Activated CD4-positive, alpha-beta T cell treated with anti-CD3 and anti-CD28 coated beads for 1 hour (primary cell): ENCODE measurements at places on chromosomes 2 and 18.

DNA sequence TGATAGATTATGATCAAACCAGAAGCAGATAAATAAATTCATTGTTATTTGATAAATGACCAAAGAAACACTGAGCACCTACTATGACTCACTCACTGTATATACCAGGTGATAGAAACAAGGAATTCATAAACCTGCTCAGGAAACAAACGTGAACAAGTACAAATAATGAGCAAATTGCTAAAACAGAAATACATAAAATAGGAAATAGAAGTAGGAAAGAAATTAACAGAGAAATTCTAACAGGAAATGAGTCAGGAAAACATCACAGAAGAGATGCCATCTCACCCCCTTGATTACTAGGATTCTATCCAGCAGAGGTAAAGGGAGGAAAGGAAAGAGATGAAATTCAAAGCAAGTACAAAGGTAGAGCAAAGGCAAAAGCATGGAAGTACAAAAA, 31.3 kb downstream of the EXOC6B start:
- no peak for DNase-seq

DNA sequence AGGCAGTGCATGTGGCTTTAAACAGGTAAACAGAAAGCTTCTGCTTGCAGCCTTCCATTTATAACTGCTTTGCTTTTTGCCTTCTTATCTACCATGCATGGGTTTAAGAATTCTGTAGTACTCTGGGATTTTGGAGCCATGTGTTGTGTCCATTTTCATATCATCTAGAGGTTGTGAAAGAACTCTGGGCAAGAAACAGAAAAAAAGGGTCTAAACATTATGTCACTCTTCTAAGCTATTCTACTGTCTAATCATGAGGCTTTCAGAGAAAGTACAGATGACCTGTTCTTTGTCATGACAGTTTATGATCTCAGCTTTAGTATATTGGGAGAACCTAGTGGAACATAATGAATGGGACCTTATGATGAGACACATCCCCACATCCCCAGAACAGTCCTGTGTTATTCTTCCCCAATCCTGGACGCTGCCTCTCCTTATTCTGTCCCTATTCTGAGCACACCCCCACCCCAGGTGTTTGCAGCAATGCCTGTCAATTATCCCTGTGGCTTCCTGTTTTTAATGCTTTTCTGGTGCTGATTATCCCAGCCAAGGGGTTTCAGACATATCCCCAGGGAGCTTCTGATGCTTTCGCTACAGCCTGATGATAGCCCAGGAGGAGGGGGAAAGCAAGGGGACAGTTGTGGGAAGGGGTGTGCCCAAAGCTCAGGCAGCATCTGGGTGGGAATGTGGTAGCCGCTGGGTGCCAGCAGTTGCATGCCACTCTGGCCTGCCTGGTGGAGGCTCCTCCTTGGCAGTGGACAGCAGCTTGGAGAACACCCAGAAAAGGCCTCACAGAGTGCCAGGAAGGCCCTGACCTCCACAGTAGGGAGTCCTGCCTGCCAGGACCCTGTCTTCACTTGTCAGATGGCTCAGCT, 169.5 kb upstream of the MAP3K20 start:
- no peak for DNase-seq

- no peak for DNase-seq
These were observed 385.5 kb upstream of the HNRNPA3 start for GRCh38 chr2:176826984-176827668.

- no peak for DNase-seq
These were observed 179.6 kb downstream of the BARD1 start for GRCh38 chr2:214629875-214630274.

DNA sequence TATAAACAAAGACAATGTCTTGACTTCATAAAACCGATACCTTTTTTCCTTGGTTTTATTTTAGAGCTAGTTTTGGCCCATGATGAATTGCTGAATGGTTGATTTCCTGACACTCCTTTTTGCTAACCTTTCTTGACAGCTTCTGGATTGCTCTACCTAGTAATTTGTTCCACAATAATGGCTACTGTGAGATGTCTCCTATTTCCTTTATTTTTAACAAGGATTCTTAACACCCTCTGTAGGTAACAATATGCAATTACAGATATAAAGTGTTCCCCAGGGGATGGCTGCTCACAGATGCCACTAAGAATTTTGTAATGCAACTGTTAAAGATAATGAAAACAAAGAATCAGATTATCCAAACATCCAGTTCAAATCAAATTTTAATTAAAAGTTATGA, 100.8 kb upstream of the ATP5MC3 start:
- DNase-seq, result no peak

GRCh38 chr2:135252805-135253458, 200.8 kb downstream of the RAB3GAP1 start:
- no peak for DNase-seq

DNA sequence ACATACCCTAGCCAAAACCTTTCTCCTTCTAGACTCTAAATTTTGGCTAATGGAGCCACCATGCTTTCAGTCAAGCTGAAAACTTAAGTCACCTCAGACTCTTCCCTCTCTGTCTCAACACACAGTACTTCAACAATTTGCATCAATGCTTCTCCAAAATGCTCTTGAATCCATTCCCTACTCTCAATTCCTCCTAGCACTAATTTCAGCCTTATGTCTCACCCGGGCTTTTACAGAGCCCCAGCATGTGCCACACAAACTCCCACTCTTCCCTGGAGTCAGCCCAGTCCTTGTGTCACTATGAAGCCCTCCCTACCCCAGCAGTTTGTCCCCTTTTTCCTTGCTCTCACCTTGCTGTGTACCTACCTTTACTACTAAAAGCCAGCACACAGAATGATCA, 38.7 kb downstream of the AAK1 start:
- DNase-seq, result no peak

DNA sequence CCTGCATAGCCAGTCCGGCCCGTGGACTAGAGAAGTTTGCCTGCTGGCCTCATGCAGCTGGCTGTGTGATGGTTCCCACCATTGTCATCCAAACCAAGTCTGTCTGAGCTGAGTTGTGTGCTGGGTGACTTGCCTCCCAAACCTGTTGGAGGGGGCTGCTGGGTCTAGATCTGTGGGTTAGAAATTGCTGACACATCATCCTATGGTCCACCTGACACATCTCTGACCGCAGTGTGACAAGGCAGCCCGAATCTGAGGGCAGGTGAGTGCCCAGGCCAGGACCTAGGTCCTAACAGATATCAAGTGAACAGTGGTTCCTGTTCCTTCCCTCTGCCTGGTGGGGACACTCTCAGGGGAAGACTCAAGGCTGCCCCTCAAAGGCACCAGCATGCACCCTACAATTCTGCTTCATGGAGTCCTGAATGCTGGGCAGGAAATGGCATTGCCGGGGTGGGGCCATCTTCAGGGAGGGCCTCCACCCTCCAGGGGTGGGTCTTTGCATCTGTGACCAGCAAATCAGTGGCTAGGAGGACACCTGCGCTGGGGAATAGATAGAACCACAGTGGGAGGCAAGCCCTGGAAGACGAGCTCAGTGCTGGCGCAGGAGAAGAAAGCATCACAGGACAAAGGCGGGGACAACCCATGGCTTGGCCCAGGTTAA, 117.9 kb upstream of the ID2 start:
- DNase-seq, result no peak

GRCh38 chr2:227595797-227596196, 2.9 kb upstream of the SCYGR2 start:
- DNase-seq, result no peak

DNA sequence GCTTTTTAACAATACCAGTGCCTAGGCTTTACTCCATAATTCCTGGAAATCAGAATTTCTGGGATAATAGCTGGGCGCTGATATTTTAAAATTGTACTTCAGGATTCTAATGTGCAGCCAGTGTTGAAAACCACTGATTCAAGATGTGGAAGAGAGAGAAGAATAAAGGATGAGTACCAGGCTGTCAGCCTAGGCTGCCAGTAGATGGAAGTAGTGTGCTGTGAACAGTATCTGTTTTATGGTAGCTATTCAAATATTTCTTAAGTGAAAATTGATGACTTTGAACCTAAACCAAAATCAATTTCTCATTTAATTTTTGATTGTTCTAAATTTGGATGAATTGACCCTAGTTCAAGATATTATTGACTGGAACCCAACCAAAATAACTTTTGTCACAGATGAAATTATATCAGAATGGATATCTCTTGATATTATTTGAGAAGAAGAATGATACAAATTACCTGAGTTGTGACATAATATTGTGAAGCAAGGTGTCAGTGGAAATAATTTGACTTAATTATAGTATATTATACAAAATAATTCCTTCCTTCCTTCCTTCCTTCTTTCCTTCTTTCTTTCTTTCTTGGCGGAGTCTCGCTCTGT, 88.0 kb downstream of the COMMD1 start:
- DNase-seq, result no peak

- no peak for DNase-seq
These were observed 75.6 kb downstream of the DCDC2C start for GRCh38 chr2:3778851-3779495.

GRCh38 chr2:175111200-175111657, 56.8 kb downstream of the ATF2 start:
- DNase-seq, result no peak

GRCh38 chr2:45345331-45346234, 265.5 kb downstream of the SRBD1 start:
- no peak for DNase-seq

DNA sequence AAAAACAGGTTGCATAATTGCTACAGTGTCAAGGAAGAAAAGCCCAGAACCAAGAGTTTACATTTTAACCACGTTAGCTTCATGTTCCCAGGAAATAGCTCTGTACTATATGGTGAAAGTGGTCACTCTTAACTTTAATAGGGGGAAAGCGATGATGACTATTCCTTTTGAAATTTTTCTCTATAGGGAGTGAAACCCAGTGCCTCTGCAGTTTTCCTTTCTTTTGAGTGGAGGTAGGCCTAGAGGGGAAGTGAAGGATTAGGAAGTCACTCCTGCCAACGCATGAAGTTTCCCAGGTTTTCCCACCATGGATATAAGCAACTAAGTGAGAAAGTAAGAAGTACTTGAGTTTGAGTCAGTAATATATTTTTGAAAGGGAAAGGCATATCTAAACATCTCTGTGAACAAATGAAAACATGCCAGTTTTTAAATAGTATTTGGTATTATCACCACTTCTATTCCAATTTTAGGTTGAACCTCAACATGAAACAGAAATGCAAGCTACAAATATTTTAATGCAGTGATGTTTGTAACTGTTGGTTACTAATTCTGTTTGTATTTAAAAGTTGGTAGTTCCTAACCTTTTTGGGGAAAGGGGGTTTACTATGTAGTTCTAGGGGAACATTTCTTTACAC, 91.9 kb downstream of the VRK2 start:
- no peak for DNase-seq

GRCh38 chr18:34483198-34483597, 226.9 kb upstream of the DTNA start:
- DNase-seq, result no peak

- no peak for DNase-seq
These were observed 643 bp downstream of the PLCL1 start for GRCh38 chr2:197804758-197805714.

DNA sequence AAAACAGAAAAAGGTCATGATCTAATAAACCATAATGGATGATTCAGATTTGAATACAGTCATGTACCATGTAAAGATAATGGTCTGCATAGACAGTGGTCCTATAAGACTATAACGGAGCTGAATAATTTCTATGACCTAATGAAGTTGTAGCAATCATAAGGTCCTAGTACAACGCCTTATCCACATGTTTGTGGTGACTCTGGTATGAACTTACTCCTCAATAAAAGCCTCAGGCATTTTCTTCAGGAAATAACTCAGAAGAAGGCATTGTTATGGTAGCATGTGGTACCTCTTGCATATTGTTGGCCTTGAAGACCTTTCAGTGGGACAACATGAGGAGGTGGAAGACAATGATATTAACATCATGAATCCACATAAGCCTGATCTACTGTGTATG, 883.3 kb downstream of the CNTNAP5 start:
- DNase-seq, result no peak

GRCh38 chr2:165193178-165193777, 10.6 kb downstream of the SCN3A start:
- DNase-seq, result no peak

DNA sequence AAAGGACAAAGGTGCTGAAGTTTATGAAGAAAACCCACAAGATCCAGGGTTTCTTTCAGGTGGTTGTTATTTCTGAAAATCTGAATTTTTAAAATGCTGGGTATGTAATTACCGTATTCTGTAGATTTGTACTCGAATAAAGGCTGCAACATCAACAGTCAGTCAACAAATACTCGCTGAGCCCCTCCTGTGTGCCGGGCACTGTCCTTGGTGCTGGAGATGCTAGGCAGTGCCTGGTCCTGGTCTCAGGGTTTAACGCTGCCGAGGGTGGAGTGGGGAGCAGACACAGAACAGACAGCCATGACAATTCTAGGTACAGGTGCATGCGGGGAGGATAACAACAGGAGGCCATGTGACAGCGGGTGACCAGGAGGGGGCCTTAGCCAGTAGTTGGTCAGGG, 27.2 kb upstream of the PDIA6 start:
- no peak for DNase-seq

DNA sequence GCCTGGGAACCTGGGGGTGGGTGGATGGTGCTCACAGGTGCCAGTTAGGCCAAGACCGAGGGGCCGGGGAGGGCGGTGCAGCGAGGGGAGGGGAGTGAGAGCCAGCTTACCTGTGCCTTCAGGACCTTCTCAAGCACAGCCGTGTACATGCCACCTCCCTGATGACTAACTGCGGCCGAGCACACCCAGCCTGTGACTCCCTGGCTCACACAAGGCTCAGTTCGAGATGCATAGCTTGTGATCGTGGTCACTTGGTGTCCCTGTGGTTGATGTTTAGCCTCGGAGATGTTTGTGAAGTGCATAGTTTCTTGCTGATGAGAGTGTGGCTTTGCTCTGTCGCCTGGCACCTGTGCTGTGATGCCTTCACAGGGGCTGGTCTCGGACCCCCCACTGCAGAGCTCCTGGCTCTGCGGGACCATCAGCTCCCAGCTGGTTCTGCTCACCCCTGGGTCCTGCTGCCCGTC, 84.5 kb upstream of the ODC1 start:
- DNase-seq, result no peak

GRCh38 chr2:236164925-236165841, 3.0 kb downstream of the GBX2 start:
- DNase-seq, result no peak

GRCh38 chr2:15712551-15713342, 121.1 kb downstream of the DDX1 start:
- no peak for DNase-seq

DNA sequence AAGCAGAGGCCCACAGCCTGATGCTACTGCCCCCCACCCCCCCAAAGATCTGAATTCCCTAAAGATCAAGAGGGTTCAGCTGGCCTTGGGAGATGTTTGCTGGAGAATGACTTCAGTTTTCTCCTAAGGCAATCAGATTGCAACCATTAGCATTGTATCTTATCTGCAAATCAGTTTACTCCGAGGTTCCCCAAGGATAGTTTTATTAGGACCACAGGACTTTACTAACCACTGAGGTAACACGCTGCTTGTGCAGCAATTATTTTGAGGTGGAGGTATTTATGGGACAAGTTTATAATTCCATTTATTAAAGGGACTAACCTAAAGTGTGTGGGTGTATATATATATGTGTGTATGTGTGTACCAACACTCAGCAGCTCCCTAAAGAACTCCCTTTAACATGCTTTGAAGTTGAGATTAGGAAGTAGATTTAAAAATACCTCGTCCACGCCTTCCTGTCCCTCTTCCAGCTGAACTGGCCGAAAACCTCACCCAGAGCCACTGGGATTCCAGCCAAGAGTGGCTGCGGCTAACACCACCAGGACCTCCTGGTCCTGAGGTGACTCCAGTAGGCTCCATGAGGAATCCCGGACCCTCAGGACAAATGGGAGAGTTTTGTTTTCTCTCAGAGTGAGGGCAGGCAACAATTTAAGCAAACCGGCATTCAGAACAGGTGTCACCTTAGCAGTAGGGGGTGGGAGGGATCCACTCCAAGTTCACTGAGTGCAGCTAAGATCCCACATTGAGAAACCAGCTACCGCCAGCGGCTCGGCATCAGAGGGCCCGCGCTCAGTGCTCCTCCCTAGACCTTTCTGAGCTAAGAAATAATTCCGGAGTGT, 3.0 kb upstream of the DLX1 start:
- no peak for DNase-seq
